ENCODE measurements at places on chromosomes 1 and 21. TPM values are rescaled to one million over a fixed set of nuclear protein-coding genes. Genes with fewer than 3 reads are reported as not detected.
A peak's percentile ranks its signal among the peaks of the same experiment; 100 is the strongest.

KRTAP10-1 gene
- not detected for total RNA-seq

IL24 gene
- total RNA-seq = not detected

PYHIN1 gene
- total RNA-seq = not detected

SLAMF8 gene
- total RNA-seq = 2.9 TPM

PAQR6 gene
- total RNA-seq = not detected

C4BPA gene
- total RNA-seq = not detected

NPHS2 gene
- not detected for total RNA-seq

ZSWIM5 gene
- 2.2 TPM for total RNA-seq

TP73 gene
- not detected for total RNA-seq

HPDL gene
- total RNA-seq = 10.1 TPM

MINDY1 gene
- 37.9 TPM for total RNA-seq

DNA sequence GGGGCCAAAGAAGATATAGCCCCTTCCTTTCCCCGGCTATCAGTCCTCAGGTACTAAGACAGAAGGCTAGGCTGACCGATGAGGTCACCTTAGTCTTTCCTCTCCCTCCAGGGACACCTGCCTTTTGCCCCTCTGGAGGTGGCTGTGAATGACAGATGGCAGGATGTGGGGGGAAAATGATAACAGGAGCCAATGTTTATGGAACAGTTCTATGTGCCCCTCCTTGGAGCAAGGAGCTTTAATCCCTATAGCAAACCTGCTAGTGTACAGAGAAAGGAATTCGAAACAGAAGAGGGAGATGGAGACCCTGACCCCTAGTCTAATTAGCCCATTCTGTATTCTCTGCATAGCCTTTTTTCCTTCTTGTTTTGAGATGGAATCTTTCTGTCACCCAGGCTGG is 28.1 kb downstream of the SERINC2 start:
- no peak for DNase-seq

GRCh38 chr1:33297911-33298622 is 22.8 kb downstream of the A3GALT2 start:
- DNase-seq = no peak

DNA sequence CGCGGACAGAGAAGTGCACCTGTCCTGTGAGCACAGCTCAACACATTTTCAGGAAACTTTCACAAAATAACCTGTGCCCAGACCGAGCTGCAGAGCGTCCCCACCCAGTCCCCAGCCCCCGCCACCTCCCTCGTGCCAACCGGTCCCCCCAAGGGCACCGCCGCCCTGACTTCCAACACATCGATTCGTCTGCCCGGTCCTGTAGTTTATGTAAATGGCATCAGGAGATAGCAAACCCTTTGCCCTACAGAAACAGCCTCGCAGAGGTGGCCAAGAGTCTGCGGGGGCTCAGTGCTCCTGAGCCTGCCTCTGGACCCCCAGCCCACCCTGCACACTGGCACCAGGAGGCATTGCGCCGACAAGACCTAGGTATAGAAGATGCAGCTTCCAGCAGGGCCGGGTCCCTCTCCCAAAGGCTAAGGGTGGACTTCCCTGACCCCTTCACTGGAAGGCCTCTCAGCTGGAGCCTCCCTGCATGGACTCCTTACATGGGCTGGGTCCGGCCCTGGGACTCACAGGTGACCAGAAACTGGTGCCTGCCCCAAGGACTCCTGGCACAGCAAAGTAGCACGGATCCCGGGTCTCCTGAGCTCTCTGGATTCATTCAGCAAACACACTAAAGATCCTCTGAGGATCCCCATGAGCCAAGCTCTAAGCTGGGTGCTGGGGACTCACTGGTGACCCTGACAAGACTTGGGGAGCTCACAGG is 6.6 kb upstream of the PLEKHG5 start:
- DNase-seq = no peak

GRCh38 chr1:165395478-165395877 is 39.0 kb upstream of the LMX1A start:
- no peak for DNase-seq

DNA sequence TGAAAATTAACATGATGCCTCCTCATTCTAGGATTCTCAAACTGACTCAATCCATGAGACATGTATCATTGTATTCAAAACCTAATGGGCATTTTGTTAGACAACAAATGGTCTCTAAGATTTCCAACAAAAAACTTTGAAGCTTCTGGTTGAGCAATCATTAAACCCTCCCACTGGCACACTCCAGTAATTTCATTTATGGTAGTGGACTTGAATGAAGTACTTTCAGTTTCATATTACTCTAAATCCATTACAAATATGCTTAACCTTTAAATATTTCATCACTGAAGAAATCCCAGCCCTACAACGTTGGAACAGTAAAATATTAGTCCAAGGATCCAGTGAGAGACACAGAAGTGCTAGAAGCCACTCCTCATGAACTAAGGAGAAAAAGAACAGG is 43.5 kb downstream of the GBP6 start:
- peak; percentile 34 for DNase-seq

DNA sequence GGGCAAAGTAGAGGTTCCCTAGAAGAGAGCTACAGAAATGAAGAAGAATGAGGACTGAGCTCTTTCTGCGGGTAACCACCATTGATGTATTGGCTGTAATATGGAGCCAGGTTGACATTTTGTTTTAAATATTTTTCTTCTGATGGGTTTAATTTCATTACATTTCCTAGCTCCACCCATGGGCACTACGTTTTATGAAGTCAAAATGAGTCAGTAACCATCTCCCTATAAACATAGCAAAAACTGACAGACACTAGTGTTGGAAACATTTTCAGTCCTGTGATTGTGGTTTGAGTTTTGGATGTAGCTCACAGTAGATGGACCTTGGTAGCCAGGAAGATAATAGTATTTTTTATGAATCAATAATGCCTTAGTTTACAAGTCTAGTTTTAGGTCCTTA is 470.4 kb upstream of the B3GALT2 start:
- DNase-seq = no peak

GRCh38 chr1:155695608-155696007 is 6.7 kb downstream of the DAP3 start:
- no peak for DNase-seq

- no peak for DNase-seq
These were observed 796.9 kb downstream of the ADGRL2 start for GRCh38 chr1:82597649-82598048.

DNA sequence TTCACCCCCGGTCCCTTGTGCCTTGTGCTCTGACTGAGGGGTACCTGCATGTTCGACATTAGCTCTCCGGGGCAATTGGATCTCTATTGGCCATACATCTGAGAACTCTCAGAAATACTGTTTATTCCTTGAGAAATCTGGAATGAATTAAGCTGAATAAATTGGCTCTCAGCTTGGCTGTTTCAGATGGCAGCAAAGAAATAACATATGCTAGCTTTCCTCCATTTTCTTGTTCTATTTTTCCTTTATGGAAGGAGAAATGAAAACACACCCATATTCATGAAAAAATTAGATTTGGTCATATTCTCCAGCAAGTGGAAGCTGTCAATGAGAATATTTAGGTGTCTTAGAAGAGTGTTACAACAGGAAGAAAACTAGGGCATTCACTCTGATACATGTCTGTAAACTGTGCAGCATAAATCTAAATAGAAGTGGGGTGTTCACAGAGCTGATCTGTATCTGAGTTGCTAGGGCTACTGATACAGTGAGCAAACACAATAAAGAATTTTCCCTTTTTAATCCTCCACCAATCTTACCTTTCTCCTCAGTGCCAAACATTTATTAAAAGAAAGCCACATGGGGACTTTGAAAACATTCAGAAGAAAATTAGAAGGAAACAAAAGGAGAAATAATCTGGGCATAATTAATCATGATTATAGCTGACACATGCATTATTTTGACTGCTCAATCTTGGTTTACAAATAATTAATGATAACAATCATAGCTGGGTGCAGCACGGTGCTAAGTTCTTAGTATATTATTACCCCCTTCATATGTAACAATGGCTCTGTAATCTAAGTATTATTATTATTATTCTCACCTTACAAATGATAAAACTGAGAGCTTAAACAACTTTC is 671.9 kb upstream of the USP24 start:
- peak; percentile 15 for DNase-seq

- DNase-seq = no peak
These were observed 93.0 kb downstream of the DYRK1A start for GRCh38 chr21:37459575-37459974.

DNA sequence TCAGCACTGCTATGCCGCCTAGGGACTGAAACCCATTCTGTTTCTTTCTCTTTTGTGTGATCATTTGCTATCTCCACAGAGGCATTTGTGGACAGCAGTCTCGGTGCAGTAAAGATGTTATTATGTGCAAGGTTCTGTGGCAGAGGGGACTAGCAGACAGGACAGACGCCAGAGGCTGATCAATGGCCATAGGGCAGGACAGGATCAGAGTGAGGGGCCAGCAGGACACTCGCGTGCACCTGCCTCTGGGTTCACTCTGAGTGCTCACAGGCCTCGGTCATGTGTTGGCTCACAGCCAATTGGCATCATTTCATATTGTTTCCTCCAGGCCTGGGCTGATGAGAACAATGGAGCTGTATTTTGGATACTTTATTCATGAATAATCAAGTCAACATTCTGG is 212.6 kb downstream of the TGFB2 start:
- no peak for DNase-seq

DNA sequence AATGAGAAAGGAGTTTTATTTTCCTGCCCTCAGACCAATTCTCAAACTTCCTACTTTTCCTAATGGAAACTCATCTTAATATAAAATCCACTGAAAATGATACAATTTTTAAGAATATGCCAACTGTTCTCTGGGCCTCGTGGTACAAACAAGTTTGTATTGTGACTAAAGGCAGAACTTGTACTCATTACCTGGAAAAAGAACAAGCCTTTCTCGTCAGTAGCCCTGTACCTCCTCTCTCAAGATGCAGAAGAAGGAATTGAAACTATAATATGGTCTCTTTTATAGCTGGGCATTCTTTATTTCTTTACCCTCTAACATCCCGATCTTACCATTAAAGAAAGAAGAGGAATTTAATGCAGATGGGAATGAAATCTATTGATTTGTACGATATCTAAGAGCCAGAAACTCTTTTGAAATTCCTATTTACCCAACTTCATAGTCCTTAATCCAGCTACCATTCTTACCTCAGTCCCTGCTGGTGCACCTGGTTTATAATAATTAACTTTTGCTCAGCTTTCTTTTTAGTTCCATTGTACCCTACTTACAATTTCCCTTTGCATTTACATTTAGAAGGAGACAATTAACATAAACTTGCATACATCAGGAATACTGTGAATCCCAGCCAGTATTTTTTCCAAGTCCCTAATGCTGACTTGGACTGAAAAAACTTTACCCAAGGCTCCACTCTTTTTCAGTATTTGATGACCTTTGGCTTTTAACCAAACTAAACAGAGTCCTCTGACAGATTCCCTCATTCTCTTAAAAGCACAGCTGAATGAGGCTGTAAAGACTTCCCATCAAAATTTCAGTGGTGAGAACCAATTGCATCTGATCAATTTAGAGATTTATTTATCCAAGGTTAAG is 1162.4 kb downstream of the BRINP3 start:
- DNase-seq = no peak

DNA sequence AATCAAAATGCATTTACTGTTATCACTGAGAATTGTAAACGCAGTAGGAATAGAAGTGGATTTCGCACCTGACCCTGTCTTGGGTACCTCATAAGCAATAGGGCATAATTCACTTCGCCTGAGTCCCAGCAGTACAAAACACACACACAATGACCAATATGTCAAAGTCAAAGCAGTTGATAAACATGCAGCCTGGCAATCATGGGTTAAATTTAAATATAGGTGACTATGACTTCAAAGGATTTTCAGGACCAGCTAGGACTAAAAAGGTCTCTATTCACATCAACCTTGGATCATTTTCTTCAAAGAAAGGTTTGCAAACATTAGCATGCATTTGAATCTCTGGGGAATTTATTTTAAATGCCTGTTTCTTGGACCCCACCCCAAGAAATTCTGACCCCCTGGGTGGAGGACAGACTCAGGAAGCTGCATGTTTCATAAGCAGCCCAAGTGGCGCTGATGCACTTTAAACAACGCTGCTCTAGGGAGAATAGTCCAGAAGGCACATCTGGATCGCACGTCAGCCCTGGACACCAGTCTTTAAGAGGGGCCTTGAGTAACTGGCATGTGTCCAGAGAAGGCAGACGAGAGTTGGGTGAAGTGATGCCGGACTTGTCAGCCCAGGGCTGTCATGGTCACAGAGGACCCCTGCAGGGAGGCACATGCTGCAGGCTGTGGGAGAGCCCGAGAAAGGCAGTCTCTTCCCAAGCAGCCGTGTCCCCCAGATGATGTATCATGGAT is 55.7 kb upstream of the EFHD2 start:
- no peak for DNase-seq

- no peak for DNase-seq
These were observed 11.3 kb downstream of the DCAF8 start for GRCh38 chr1:160251011-160251410.

- DNase-seq = no peak
These were observed 1.6 kb upstream of the TAS1R2 start for GRCh38 chr1:18861082-18861481.

GRCh38 chr1:48746906-48747305 is 29.8 kb downstream of the BEND5 start:
- no peak for DNase-seq

DNA sequence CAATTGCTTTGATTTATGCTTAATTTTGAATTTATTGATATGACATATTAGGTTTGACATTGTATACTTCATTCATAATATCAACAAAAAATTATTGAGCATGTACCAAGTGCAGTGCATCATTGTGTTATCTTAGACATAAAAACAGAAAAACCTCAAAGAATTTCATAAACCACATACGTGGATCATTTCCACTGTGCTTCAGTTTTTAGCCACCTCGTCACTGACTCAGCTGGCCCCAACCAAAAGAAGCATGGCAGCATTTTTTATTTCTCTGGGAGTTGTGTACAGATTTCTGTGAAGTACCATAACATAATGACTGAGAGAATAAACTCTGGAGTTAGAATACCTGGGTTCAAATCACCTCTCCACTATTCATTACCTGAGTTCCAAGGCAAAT is 95.6 kb upstream of the C1orf87 start:
- no peak for DNase-seq

- no peak for DNase-seq
These were observed 65.7 kb downstream of the NENF start for GRCh38 chr1:212498283-212499040.

GRCh38 chr21:45555557-45556301 is 13.5 kb upstream of the SLC19A1 start:
- peak; percentile 89 for DNase-seq

DNA sequence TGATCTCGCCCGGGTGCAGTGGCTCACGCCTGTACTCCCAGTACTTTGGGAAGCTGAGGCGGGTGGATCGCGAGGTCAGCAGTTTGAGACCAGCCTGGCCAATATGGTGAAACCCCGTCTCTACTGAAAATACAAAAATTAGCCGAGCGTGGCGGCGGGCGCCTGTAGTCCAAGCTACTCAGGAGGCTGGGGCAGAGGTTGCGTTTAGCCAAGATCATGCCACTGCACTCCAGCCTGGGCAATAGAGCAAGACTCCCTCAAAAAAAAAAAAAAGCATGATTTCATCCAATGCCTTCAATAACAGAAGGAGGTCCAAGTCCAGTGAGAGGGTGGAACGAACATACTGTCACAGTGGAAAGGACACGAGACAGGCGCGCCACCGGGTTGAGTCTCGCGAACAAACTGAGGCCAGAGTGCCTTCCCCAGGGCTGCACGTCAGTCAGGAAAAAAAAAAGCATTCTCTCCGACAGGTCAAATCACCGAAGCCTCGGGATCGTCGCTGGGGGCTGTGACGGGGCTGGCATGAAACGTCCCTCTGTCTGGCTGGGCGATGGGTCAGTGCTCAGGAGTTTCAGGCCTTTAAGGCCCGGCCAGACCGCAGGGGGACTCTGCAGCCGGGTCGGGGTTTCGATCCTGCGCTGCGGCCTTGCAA is 8.4 kb upstream of the CROCC start:
- DNase-seq = no peak
